ENCODE measurements at places on chromosomes 5 and 9.

DNA sequence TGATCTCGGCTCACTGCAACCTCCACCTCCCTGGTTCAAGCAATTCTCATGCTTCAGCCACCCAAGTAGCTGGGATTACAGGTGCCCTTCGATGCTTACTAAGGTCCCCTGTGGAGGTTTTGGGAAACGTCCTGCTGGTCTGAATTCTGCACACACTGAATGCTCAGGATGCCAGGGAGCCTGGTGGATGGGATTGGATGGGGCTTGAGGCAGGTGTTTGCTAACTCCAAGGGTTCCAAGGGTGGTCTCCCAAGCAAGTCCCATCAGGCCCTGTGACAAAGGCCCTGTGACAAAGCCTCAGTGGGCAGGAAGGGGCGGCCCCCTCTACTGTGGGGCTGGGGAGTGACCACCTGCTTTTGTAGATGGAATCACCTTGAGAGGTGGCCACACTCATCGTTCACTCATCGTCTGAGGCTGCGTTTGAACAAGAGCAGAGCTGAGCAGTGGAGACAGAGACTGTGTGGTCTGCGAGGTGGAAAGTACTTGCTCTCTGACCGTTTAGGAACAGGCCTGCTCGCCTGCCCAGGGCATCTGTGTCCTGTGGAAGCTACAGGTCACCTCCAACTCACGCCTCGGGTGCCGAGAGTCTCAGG lies 40.2 kb downstream of the MRPL36 start:
- no peak for DNase-seq

- DNase-seq: no peak
Observed at GRCh38 chr9:26863074-26863473, 29.5 kb downstream of the CAAP1 start.

- DNase-seq: no peak
Observed at GRCh38 chr5:41661254-41661653, 150.9 kb upstream of the PLCXD3 start.

DNA sequence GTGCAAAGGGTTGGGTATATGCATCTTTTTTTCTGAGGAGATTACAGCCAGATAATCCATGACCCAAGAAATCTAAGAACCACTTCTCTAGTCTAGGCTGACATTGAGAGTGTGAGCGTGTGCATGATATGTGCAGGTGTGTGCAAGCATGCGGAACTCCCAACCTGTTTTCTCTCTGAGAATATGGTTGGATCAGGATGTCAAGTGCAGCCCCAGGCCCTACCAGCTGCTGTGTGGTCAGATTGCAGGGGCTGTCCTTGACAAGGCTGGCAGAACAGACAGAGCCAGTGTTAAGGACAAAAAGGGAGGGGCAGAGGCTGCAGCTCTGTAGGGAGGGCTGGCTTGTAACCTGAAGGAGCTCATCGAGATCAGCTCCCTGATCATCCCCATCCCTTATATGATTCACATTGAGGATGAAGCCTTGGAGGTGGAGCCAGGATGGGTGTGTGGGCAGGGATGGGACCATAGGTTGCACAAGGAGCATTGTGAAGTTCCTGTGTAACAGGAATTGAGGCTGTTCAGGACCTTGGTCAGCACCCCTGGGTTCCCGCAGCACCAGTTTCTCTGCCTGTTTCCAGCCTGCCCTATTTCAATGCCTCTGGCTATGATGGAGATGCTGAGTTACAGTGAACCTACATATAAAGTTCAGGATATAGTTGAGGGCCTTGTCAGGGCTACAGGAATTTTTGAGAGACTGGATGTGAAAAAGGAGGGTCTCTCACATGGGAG lies 52.6 kb upstream of the ARAP3 start:
- DNase-seq: no peak

- no peak for DNase-seq
Observed at GRCh38 chr9:35690294-35690613, 529 bp upstream of the TPM2 start.

DNA sequence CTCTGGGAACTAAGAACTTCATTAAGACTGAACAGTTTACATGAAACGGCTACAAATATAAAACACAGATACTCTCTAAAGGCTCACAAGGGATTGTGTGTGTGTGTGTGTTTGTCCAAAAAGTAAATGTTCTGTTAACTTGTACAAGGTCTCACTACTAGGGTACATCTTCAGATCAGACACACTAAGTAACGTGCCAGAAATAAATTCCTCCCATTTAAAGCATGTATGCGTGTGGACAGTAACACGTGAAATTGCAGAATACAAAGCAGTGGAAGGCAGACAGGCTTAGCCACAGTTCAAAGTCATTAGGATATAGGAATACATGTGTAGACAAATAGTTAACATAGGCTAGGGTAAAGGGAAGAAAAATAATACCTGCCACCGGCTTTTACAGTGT lies 1.8 kb downstream of the BNC2 start:
- no peak for DNase-seq

DNA sequence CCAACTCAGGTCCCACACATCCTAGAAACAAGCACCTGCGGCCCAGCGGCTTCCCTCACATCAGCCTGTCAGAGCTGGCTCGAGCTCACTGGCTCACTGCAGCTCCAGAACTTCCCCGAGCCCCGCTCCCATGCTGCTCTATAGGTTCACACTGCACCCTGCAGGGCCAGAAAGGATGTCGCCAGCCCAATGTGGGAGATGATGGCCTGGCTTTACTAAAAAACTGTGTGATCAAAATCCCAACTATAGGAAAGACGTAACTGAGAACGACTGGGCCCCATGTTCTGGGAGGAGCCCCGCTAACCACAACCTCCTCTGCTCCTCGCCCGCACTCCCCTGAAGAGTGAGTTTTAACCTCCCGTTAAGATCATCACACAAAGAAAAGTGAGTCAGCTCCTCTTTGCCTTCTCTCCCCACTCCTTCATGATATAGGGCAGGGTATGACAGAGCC lies 4.6 kb downstream of the SURF4 start:
- no peak for DNase-seq

GRCh38 chr9:109479822-109480221 lies 18.3 kb downstream of the PTPN3 start:
- DNase-seq: no peak

GRCh38 chr5:39102684-39103155 lies 28.5 kb upstream of the RICTOR start:
- DNase-seq: no peak

DNA sequence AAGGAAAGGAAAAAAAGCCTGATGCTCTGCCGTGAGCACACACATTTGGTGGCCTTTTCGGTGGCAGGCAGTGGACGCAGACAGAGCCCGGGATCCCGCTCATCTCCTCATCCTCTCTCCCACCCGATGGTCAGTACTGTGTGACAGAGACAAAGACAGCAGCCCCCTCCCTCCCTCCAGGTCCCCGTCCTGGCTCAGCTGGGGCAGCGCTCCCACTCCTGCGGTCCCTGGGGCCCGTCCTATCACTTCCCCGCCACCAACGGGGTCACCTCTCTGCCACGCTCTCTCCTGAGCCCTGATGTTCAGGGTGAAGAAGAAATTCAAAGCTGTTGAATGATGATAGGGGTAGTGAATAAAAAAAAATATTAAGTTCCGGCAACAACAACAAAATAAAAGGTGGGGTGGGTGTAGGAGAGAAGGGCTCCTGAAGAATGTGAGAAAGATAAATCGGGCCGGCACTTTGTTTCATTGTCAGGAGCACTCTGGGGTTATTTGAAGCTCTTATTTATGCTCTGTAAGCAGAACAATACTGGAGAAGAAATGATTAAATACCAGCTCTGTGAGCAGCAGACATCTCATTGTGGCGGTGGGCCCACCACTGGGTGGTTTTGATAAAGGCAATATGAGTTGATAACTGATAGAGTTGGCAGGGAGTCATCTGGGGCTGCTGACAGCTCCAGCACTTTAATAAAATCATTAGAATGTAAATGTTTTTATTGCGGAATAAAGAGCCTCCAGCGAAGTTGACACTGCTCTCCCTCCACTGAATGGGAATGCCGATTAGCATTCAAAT lies 417.7 kb downstream of the IRX1 start:
- no peak for DNase-seq

- no peak for DNase-seq
Observed at GRCh38 chr9:130539420-130540223, 39.8 kb upstream of the FUBP3 start.

DNA sequence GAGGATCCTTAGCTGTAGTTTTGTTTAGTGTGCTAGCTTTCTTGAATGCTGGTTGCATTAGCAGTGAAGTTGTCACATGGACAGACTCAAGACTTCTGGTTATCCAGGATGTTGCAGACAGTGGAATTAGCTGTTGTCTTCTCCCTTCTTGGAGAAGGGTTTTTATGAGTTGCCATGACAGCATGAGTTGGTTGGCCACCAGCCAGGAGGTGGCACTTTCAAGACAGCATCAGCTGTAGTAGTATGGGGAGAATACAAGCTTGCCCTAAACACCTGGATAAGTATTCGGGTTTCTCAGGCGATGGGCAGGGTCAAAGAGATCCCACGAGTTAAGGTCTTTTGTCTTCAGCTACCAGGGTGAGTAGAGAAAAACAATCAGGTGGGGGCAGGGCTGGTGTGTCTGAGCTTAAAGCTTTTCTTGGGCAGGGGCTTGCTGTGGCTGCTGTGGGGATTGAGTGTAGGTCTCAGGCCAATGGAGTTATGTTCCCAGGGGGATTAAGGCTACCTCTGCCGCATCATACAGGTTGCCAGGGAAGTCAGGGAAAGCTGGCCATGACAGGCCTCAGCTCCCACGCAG lies 7.7 kb upstream of the C5orf47 start:
- DNase-seq: no peak

DNA sequence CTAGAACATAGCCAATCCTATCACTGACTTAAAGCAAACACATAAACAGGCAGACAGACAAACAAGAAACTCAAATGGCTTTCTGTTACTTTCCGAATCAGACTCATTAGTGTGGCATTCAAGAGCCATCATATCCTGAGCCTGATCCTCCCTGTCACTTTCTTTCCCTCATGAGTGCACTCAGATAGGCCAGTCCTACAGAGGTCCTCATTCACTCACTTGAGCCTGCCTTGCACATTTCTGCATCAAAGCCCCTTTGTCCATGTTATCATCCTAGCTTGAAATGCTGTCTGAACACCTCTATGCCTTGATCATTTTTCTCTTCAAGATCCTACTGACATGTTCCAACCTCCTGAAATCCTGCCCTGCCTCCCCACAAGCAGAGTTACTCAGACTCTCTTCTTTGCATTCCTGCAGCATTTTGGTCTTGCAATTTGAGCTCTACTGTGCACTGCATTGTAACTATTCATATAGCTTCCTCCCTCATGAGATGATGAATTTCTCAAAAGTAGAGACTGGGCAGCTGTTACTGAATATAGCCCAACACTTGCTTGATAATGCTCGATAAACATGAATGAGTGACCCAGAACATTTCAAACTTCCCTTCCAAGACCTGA lies 126.9 kb downstream of the PALM2AKAP2 start:
- DNase-seq: no peak

- DNase-seq: no peak
Observed at GRCh38 chr5:31641059-31641458, 2.1 kb downstream of the PDZD2 start.

- DNase-seq: no peak
Observed at GRCh38 chr9:138053996-138054752, 176.6 kb downstream of the CACNA1B start.

GRCh38 chr9:83387401-83388185 lies 150.6 kb downstream of the FRMD3 start:
- no peak for DNase-seq

- no peak for DNase-seq
Observed at GRCh38 chr5:14599476-14600127, 18.0 kb downstream of the OTULINL start.

- no peak for DNase-seq
Observed at GRCh38 chr9:25117791-25118190, 560.5 kb downstream of the TUSC1 start.

- no peak for DNase-seq
Observed at GRCh38 chr5:103514371-103514770, 48.2 kb downstream of the NUDT12 start.

- DNase-seq: peak; percentile 33
Observed at GRCh38 chr9:88658311-88658822, 123.4 kb downstream of the NXNL2 start.

DNA sequence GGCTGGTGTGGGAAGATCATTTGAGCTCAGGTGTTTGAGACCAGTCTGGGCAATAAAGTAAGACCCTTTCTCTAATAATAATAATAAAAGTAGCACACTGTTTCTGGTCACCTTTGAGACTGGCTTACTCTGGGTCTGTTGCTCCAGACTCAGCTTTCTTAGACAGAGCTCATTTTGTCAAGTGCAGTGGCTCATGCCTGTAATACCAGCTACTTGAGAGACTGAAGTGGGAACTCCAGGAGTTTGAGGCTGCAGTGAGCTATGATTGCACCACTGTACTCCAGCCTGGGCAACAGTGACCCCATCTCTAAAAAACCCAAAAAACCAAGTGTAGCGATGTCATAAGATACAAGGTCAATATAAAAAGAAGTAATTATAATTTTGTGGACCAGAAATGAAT lies 36.4 kb upstream of the RNU6ATAC start:
- DNase-seq: no peak

DNA sequence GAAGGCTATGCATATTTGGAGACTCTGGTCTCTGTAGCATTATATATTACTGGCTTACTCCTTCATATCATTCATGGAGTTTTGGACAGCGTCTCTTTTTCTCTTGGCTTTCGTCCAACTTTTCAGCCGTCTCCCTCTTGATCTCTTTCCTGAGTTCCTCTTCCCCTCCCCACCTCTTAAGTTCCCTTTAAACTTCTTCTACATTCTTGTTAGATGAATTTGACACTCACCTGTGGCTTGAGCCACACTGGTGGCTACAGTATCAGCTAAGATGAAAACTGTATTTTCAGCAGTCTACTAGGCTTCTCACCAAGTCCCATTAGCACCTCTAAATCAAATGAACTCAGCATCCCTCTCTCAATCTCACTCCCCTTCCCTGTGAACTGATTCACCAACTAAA lies 128.1 kb downstream of the STARD4 start:
- DNase-seq: no peak

DNA sequence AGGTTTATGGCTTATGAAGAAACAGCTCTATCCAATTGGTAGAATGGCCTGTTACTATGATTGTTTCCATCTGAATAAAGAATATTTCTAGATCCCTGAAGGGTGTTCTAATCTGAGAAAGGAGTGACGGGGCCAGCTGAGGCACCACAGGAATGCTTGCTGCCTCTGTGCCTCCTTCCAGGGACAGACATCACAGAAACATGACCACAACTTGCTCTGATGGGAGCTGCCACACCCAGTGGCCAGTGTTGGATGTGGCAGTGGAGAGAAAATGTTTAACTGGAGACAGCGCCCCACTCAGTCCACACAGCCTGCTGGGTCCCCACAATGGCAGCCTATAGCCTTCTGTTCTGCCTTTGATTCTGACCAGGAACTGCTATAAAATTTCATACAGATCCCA lies 38.6 kb upstream of the TESK1 start:
- no peak for DNase-seq

GRCh38 chr9:86752733-86753132 lies 194.6 kb downstream of the GAS1 start:
- no peak for DNase-seq

DNA sequence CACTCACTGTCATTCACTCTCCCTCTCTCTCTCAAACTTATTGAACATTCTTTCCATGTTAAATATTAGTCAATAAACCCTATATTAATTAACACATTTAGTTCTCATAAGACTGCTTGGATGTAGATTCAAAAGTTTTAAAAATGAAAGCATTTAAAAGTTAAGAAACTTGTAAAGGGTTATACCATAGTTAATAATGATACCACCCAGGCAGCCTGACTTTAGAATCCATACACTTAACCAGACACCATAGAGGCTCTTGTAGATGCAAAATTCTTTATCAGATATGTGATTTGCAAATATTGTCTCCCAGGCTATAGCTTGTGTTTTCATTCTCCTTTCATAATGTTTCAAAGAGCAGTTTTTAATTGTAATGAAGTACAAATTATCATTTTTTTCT lies 335.8 kb upstream of the ACTBL2 start:
- DNase-seq: no peak

All from heart right ventricle (tissue), 16 donors.